ENCODE measurements at places on chromosomes 13 and 19.

DNA sequence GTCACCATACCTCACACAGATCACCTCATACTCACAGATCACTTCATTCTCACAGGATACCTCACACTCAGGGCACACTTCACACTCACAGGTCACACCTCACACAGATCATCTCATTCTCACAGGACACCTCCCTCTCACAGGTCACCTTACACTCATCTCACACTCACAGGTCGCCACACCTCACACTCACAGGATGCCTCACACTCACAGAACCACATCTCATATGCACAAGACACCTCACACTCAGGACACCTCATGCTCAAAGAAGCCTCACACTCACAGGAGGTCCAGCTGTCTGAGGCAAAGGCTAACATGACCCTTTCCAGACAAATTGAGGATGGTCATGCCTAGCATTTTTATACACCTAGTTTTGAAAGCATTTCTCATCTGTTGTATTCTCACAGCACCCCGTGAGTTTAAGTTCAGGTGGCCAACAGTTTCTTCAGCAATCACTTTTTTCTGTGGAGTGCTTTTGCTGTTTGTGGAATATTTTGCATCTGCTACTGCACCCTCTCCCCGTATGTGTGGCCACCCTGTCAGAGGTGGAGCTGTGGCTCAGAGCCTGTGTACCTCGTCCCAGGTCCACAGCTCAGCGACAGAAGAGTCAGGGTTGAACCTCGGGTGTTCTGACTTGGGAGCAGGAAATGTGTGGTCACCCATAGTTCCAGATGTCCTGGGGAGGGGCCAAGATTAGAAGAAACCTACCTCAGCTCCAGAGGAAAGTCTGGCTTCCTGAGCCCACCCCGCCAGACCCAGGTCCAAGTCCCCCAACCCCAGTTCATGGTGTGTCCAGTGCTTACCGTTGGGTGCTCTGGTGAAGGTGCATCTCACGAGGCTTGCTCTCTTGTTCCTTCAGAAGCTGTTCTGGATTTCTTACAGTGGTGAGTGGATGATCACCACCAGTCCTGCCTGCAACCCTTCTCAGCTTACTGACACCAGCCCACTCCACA, 7.6 kb downstream of the F7 start:
- DNase-seq = no peak

DNA sequence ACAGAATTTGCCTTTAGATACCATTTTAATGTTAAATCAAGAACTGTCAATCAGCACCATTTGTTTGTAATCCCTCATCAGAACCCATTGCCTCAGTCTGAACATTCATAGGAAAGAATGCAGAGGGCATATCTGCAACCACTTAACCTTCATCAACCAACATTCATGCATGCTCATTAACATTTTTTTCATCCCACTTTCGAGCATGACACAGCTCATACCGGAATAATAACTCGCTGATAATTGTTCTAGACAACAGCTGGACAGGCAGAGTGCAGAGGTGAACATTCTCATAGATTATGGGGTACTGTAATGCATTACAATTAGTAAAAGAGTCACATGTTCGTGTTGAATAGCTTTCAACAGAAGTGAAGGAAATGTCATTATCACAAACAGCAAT, 216.8 kb downstream of the DIAPH3 start:
- no peak for DNase-seq

GRCh38 chr13:95106562-95106961, 194.7 kb downstream of the ABCC4 start:
- DNase-seq = no peak

DNA sequence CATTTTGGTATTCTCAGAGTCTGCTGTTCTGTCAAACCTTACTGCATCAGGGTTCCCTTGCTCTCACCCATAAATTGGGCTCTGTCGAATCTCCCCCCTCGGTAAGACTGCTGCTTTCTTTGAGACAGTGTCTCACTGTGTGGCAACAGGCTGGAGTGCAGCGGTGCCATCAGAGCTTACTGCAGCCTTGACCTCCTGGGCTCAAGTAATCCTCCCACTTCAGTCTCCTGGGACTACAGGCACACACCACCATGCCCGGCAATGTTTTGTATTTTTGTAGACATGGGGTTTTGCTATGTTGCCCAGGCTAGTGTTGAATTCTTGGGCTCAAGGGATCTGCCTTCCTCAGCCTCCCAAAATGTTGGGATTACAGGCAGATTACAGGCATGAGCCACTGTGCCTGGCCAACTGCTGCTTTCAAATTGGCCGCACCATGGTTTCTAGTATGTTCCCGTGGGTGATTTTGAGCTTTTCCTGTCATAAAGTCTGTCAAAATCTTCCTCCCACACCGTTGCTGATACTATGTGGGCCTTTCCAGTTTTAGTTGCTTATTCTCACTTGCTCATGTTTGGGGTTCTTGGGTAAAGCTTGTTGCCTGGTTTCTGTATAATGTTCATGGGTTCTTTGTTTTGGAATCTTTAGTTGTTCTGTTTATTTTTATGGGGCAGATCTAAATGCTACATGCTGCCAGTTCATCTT, 10.6 kb downstream of the RFC3 start:
- DNase-seq = no peak

GRCh38 chr19:23774524-23774971, 15.9 kb upstream of the ZNF681 start:
- no peak for DNase-seq

DNA sequence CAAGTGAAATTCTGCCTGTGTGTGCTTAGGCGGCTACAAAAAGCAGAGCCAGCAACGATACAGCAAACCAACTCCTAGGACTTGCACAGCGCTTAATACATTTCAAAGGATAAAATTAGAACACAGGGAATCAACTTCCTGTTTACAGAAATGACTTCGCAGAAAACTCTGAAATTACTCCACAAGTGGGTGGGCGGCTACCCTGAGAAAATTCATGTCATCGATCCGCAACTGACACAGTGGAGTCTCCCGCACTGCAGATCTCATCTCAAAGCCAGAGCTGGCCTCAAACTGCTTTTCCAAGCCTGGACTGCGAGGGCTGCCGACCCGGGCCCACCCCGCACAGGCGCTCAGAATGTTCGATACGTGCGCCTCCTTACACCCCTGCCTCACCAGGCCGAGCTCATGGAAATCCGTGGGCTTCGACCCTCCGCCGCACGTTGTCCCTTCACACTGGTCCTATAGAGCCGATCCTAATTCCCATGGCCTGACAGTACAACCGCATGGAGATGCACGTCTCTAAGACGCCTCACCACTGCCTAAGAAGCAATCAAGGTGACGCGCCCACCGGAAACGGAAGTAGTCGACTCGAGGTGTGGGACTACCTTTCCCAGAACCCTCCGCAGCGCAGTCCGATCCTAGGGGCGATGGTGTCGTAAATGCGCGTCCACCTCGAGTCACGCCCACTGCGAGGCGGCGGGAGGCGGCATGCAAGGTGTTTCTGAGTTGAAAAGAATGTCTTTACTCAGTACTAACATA, at the start of gene ZNF229:
TSS of gene ZNF229 (minus strand) at position 557 of the 759 bp plus-strand sequence. CDS start 5,625 bp downstream, outside the sequence.
- peak; percentile 85 for DNase-seq

DNA sequence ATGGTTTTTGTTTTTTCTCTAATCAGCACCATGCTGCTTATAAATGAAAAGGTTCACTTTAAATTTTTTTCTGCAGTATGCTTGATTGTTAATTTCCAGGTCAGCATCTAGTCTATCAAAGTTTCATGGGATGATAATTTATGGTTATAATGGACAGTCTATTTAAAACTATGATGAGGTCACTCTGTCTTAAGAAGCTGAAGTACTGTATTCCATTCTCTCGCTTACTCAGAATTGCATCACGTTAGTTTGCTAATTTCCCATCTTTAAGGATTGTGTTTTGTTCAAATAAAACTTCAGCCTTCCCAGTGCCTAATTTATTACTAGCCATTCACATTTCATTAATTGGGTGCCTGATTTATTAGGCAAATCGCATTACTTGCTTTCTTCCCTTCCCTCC, 94.3 kb downstream of the GPC6 start:
- DNase-seq = no peak

DNA sequence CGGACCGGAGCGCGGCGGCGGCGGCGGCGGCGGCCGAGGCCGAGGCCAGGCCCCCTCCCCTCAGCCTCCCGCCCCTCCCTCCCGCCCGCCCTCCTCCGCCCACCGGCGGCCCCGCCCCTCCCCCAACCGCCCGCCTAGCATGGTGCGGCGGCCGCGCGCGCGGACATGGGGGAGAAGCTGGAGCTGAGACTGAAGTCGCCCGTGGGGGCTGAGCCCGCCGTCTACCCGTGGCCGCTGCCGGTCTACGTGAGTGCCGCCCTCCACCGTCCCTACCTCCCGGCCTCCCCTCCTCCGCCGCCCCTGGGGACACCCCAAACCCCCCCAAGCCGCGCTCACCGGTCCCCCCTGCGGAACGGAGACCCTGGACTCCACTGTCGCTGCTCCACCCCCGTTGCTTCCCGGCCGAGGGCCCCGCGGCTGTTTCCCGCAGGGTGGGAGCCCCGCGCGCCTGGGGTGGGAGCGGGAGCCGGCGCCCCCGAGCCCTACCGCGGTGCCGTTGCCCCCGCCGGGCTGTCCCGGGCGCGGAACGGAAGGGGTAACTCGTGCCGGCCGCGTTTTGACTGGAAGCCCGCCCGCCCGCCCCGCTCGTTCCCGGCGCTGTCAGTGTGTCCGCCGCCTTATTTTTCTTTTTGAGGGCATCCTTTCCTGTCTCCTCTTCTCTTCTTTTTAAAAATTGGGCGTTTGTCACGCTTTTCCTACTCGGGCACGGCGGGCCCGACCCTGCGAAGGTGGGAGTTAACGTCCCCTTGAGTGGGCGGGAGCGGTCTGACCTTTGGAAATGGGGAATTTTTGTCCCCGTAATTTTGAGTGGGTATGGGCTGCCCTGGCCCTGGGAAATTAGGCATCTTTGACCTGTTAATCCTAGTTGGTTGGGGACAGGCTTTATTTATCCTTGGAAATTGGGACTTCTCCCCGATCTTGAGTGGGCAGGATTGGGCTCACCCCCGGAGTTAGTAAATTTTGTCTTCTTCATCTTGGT, 576 bp downstream of the DOT1L start:
- no peak for DNase-seq

DNA sequence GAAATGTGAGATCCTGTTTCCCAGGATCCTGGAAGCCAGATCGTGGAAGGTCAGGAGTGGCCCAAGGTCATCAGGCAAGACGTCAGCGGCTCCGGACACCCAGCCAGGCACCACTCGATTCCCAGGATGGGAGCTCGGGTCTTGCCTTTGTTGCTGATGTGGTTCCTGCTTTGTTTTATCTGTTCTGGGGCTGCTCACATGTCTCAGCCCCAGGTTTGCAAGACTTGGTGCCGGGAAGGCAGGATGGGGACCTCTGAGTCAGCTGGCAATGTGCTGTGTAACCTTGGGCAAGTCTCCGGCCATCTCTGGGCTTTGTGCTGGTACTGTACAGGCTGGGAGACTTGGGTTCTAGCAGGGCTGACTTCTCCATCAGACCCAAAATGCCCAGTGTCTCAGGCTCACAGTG, 1.4 kb upstream of the FCHO1 start:
- no peak for DNase-seq

DNA sequence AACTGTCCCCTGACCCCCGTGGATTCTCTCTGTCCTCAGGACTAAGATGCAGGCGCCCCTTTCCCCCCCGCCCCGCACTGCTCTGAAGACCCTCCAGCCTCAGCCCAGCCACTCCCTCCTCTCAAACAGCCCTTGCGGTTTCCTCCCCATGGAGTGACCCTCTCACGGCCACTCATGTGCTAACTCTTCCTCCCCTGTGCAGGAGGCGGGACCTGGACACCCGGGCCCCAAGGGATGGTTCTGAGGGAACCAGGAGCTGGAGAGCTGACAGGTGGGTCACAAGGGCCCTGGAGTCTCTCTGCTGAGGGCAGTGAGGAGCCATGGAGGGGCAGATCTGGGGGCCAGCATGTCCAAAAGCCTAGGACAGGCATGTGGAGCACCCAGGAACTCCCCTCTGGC, 1.9 kb downstream of the ISOC2 start:
- DNase-seq = no peak

Measured in LNCaP clone FGC (cell line).